ENCODE measurements at places on chromosomes 5 and 9.

DNA sequence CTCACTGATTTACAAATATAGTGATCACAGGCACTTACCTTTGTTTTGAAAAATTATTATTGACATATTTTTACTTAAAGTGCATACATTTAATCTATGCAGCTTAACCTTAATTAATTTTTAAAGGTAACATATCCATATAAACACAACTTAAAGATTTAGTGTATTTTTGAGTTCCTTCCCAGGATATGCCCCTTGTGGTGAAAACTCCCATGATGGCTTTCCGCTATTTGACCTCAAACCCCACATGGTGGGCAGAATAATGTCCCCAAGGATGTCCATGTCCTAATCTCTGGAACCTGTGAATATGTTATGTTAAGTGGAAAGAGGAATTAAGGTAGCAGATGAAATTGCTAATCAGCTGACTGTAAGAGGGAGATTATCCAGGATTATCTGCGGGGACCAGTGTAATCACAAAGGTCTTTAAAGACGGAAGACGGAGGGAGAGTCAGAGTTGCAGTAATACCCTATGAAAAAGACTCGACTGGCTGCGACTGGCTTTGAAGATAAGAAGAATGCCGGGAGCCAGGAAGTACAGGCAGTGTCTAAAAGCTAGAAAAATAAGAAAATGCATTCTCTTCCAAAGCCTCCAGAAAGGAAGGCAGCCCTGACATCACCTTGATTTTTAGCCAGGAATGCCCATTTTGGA is 193.9 kb downstream of the ICE1 start:
- no peak for DNase-seq

DNA sequence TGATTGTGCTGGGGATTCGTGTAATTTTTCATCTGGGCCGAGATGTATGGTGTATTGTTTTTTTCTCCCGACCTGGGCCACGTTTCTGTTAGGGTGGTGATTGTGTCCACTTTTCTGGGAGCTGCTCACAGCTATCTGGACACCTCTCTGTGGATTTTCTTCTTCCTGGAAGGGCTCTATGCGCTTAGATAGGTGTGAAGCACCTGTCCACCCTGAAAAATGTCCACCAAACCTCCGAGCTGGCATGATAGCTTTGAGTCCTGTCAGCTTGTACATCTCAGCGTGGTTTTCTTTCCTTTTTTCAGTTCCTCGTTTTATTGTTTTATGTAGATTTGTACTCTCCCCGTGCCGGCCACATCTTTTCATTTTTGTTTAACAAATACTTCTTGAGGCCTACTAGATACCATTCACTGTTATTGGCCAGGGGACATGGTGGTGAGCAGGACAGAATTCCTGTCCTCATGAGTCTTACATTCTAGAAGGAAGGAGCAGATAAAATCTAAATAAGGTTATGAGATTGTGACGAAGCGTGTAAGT is 1.1 kb downstream of the UGCG start:
- no peak for DNase-seq

DNA sequence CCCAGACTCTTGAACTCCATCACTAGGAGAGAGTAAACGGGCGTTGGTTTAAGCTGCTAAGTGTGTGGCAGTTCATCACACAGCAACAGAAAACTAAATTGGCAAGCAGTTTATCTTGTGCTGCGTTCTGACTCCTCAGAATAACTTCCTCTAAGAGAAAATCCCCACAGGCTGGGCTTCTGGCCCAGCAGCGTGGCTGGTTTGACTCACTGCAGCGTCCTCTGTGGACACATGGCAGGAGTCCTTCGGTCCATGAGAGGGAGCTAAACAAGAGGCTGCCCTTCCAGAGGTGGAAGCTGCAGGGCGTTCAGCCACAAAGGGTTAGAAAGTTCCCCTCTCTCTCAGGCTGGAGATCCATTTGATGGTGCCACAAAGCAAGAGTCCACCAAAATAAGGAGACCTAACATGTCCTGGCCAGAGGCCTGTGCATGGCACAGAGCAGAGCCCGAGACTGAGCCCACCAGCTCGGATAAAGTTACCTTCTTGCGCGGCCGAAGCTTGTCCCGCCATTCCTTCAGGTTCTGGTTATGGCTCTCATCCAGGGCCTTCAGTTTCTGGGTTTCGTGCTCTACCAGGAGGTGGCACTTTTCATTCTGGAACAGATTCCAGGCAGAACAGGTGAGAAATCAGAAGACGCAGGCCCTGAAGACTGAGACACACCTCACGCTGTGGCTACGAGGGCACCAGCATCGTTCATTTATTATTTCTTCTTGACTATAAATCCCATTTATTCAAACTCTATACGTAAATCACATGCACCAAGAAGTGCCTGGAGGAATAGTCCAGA is 46.2 kb upstream of the FBXW11 start:
- DNase-seq = peak; percentile 10

- no peak for DNase-seq
These were observed 393.9 kb upstream of the RIOK2 start for GRCh38 chr5:97576956-97577355.

GRCh38 chr5:168642019-168642418 is 62.9 kb upstream of the PANK3 start:
- DNase-seq = no peak

DNA sequence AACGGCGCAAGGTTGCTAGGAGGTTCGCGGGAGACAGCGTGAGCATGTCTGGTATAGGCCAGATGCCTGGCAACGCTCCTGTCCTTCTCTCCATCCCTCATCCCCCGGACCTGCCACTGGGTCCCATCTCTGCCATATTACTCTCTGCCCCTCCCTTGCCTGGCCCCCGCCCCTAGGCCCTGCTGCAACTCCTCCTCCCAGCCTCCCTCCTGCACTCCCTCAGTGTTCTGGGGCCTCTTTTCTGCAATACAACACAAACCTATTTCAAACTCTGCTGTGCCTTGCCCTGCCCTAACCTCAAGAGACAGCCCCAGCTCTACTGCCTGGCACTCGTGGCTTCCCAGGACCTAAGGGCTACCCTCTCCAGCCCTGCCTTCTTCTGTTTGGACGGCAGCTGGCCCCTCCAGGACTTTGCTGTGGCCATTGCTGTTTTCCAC is 8.9 kb upstream of the DBN1 start:
- no peak for DNase-seq

- DNase-seq = no peak
These were observed 35.7 kb downstream of the LHX2 start for GRCh38 chr9:124047251-124047672.

GRCh38 chr9:134698587-134699342 is 57.2 kb downstream of the COL5A1 start:
- peak; percentile 78 for DNase-seq

GRCh38 chr5:68046445-68046844 is 169.1 kb upstream of the PIK3R1 start:
- DNase-seq = no peak
